Left lung (tissue), 14 donors: ENCODE measurements at places on chromosomes 7 and 10.

- no peak for DNase-seq
These were observed 35.8 kb upstream of the BHLHA15 start for GRCh38 chr7:98175260-98175940.

GRCh38 chr10:114486938-114487814 lies 82.9 kb upstream of the AFAP1L2 start:
- no peak for DNase-seq

- DNase-seq, result peak; percentile 35
These were observed at the start of gene BICC1 for GRCh38 chr10:58512491-58513187. Gene BICC1 (plus strand): TSS chr10:58512872. CDS start chr10:58513144, 272 bp downstream.

DNA sequence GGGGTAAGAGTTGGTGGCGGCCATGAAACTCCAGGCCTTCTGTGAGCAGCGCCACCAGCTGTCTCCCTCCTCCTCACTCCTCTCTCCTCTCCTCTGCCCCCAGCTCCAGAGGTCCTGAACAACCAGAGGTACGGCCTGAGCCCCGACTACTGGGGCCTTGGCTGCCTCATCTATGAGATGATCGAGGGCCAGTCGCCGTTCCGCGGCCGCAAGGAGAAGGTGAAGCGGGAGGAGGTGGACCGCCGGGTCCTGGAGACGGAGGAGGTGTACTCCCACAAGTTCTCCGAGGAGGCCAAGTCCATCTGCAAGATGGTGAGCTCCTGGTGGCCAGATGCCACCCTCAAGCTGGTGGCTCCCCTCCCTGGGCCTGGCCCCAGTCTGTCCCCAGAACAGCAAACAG lies 99.1 kb downstream of the RGS10 start:
- DNase-seq, result no peak

DNA sequence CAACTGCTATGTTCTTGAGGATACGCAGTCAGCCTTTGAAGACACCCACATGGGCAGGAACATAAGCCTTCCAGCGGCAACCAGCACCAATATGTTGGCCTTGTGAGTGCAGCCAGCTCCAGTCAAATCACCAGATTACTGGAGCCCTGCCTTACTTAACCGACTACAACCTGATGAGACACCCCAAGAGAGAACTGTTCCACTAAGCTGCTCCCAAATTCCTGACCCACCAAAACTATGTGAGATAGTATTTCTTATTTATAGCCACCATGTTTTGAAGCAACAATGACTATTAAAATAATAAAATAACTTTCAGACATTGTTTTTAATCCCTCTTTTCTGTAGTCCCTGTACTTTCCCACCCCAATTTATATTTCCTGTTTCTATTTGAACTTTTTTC lies 179.6 kb downstream of the ADK start:
- DNase-seq, result no peak

DNA sequence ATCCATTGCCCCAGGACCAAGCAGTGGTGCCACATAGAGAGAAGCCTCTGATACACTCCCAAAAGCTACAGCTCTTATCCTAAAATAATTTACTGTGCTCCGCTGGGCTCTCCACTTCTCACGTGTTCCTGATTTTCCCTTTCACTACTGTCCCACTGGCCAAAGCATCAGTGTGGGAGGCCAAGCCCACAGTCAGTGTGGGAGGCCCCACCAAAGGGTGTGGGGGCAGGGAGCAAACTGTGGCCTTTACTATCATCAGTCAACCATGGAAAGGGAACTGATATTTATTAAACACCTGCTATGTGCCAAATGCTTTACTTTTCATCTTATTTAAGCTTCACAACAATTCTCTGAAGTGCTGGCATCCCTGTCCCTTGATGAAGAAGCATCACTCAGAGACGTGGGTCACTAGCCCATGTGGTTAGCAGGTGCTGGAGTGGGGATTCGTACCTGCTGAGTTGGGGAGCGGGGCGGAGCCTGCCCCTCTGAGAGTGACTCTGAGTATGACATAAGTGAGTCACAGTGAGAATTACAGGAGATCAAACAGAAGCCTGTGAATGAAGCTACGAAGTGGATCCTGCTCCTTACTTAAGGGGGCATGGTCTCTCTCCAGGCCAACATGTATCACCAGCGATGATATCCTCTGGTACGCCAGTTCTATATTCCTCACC lies 50.4 kb downstream of the PYROXD2 start:
- no peak for DNase-seq

GRCh38 chr7:121083138-121083789 lies 94.8 kb downstream of the CPED1 start:
- no peak for DNase-seq

GRCh38 chr7:30688718-30689221 lies 6.5 kb upstream of the CRHR2 start:
- peak; percentile 57 for DNase-seq

- no peak for DNase-seq
These were observed 255.5 kb upstream of the KMT2E start for GRCh38 chr7:104758504-104758903.

- peak; percentile 52 for DNase-seq
These were observed 2.3 kb downstream of the GLRX3 start for GRCh38 chr10:130138479-130138866.

GRCh38 chr10:123579675-123580074 lies 86.5 kb upstream of the GPR26 start:
- DNase-seq, result no peak

- no peak for DNase-seq
These were observed 188.3 kb downstream of the WDR37 start for GRCh38 chr10:1244493-1244892.

DNA sequence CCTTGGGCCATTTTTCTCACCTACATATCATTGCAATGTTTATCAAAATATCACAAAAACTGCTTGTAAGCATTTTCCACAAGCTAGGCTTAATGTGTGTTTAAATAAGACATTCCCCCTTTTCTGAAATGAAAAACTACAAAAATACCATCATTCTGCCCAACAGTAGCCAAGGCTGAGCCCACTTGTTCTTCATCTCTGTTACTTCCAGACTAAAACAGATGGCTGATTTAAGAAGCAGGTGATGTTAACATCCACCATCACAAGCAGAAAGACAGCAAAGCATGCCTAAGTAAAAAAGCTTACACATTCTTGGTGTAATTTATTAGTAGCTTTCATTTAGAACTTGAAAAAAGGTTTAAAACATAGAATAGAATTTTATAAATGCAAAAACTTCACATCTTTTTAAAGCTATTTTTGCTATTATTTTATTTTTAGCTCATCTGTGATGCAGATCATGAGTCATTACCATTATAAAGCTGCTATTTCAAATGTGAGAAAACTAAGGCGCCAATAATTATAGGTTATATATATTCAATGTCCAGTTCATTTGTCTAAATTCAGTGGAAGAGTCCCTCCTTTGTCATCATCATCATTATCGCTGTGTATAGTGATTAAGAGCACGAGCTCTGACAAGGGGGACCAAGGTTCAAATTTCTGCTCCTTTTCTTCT lies 109.4 kb downstream of the RELN start:
- DNase-seq, result no peak

GRCh38 chr10:76583711-76584161 lies 1053.9 kb downstream of the KCNMA1 start:
- DNase-seq, result peak; percentile 27

- DNase-seq, result no peak
These were observed 116.2 kb upstream of the LAMB4 start for GRCh38 chr7:108246227-108246837.

GRCh38 chr10:31602541-31603234 lies 283.7 kb downstream of the ZEB1 start:
- peak; percentile 84 for DNase-seq

- no peak for DNase-seq
These were observed 412.3 kb upstream of the FOXK1 start for GRCh38 chr7:4269746-4270145.

DNA sequence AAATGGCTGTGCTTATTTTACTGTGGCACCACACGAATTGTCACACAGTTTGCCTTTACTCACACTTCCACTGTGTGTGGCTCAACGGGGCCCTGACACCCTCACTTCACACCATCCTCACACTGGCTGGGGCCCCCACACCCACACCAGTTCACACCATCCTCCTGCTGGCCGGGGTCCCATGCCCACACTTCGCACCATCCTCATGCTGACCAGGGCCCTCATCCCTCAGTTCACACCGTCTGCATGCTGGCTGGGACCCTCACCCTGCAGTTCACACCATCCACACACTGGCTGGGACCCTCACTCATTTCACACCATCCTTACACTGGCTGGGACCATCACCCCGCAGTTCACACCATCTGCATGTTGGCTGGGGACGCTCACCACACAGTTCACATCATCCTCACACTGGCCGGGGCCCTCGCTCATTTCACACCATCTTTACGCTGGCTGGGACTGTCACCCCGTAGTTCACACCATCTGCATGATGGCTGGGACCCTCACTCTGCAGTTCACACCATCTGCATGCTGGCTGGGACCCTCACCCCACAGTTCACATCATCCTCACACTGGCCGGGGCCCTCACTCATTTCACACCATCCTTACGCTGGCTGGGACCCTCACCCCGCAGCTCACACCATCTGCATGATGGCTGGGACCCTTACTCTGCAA lies 36.0 kb downstream of the BRI3 start:
- DNase-seq, result no peak

- no peak for DNase-seq
These were observed 292.2 kb upstream of the TAC1 start for GRCh38 chr7:97439637-97440214.

- no peak for DNase-seq
These were observed 67.1 kb downstream of the MTURN start for GRCh38 chr7:30201921-30202320.

GRCh38 chr7:1646957-1647891 lies 22.9 kb upstream of the ELFN1 start:
- no peak for DNase-seq

DNA sequence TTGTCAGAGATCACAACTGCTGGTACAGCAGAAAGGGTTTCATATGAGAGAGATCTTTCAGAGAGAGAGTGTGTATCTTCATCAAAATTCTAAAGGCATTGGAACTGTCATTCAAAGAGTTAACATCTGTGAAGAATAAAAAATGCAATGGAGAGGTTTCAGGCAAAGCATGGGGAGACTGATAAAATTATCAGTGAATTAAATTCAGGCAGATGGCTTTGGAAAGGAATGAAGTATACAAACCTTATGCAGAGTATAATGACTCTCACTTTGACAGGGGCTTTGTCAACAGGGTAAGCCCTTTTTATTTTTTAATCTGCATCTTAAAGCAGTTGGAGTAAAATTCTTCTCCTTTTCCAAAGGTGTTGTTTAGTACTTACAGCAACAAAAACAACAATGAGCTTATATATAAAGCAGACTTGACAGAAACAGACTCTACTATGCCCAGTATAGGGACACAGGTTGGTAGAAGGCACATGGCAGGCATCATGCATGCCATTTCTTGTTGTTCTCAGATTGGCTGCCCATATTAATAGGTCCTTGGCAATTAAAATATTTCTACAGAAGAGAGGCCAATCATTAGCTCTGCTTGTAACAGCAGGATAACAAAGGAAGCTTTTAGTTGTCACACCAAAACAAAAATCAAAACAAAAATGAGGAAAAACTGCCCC lies 54.9 kb upstream of the NXPH1 start:
- no peak for DNase-seq

GRCh38 chr7:83655951-83656556 lies 7.1 kb upstream of the SEMA3E start:
- DNase-seq, result no peak

DNA sequence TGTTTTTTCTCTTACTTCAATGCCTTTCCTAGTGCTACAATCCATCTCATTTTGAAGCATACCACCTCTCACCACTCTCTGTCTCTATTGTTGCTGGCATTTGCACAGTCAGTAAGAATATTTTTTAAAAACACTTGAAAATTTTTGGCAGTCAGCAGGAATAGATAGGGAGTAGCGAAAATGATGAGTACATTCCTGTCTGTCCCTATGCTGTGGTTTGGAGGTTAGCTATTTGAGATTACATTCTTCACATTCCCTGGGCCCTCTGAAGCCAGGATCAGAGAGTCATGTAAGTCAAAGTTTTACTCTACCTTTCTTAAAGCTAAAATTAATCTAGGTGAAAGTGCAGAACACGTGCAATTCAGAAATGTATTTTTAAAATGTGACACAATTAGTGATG lies 53.0 kb upstream of the MAGI2 start:
- DNase-seq, result no peak

DNA sequence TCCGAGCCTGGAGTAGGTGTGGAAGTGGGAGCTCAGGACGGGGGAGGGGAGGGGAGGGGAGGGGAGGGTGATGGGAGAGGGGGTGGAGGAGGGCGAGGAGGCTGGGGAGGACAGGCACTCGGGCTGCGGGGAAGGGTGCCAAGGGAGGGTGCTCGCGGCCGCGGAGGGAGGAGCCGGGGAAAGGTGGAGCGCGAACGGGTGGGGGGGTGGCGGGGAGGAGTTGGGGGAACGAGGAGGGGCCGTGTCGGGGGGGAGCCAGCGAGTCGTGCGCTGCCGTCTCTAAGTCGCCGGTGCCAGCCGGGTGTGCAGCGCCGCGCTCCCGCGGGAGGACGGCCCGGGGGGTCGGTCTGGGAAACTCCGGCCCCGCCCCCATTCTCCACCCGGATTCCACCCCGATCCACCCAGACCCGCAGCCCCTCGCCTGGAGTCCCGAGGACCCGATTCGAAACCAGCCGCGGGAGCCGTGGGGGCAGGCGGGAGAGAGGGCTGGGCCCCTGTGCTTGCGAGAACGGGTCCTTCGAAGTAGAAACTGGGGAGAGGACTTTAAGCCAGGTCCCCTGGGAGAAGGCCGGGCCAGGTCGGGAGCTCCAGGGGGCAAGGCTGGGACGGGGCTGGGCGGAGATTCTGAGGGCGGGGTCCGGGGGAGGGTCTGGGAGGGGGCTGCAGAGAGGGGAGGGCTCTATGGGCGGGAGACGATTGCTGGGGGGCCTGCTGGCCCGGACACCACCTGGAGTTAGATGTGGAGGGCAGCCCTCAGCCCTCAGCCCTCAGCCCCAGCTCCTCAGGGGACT lies at the start of gene ZNF467:
Gene ZNF467, minus strand, starts transcription at position 143 of the 791 bp plus-strand sequence. CDS start 2,556 bp downstream, outside the sequence.
- peak; percentile 49 for DNase-seq

DNA sequence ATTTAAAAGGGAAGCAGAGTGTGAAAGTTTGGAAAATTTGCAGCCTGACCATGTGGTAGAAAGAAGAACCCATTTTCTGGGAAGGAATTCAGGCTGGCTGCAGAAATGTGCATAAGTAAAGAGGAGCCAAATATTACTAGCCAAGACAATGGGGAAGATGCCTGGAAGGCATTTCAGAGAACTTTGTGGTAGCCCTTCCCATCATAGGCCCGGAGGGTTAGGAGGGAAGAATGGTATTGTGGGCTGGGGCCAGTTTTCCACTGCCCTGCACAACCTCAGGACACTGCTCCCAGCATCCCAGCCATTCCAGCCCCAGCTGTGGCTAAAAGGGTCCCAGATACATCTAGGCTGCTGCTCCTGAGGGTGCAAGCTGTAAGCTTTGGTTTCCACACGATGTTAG lies 278.5 kb upstream of the BMPER start:
- no peak for DNase-seq

DNA sequence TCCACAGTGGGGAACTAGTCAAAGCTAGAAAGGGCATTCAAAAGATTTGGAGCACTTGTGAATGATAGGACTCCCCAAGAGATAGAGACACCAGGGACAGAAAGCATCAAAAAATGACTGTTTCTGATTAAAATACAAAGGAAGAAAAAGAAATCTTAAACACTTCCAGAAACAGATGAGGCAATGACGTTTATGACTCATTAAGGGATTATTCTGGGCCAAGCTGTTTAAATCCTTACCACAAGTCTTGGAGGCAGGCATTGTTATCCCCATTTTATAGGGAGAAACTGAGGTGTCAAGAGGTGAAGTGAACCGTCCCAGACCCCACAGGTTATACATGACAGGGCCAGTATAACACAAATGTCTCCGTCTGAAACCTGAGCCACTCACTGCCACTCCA lies 68.3 kb upstream of the AMPH start:
- DNase-seq, result no peak
